Brain microvascular endothelial cell (primary cell): ENCODE measurements at places on chromosomes 13 and 19.

GRCh38 chr13:110716247-110716515, 2.7 kb downstream of the ING1 start:
- peak; percentile 6 for DNase-seq

DNA sequence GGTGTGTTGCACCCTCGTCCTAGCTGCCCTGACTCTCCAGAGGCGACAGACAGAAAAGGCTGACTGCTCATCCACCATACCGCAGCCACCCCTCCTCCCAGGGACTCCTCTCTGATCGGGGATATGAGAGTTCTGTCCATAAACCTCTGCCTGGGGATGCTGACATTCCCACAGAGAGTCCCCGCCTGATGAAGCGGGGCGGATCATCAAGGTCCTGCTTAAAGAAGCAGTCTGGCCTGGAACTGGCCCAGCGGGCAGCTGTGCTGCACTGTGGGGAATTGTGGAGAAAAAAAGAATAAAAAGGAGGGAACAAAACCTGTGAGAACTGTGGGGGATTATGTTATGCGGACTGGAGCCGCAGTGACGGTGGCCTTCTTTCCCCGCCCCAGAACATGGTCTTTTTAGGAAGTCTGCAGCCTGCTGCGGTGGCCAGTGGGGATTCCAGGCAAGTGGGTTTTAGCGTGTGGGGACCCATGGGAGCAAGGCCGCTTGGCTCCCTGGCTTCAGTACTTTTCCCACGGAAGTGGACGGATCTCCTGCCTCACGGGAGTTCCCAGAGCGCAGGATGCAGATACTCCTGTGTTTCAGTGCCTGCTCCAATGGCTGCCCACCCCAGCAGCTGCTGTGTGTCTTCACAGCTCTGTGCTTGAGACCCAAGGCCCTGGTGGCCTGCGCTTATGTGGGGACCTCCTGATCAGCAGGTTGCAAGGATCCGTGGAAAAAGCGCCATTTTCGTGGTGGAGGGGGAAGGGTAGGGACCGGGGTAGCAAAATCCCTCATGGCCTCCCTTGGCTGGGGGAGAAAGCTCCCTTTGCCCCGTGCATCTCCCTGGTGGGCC, 1456.2 kb upstream of the SLC10A2 start:
- no peak for DNase-seq

- no peak for DNase-seq
These were observed 1101.4 kb downstream of the PCDH9 start for GRCh38 chr13:66128692-66129269.

- DNase-seq: peak; percentile 45
These were observed 46.7 kb upstream of the KL start for GRCh38 chr13:32969516-32969941.

DNA sequence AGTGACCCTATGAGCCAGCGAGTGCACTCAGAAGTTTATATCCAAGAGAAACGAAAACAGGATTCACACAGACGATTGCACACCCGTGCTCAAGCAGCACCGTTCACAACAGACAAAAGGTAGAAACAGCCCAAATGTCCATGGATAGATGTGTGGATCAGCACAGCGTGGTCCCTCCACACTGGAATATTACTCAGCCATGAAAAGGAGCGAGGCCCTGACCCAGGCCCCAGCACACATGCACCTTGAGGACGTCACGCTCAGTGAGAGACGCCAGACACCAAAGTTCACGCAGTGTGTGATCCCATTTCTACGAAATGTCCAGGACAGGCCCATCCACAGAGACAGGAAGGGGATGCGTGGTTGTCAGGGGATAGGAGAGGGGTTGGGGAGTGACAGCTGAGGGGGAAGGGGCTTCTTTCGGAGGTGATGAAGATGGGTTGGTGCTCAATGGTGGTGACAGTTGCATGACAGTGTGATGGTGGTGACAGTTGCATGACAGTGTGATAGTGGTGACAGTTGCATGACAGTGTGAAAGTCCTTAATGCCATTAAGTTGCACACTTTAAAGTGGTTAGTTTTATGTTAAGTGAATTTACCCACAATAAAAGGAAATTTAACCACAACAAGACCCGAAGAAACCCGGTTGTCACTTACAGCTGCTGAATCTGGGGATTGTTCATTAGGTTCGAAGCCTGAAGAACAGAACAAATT, 18.9 kb upstream of the SLC39A3 start:
- no peak for DNase-seq

DNA sequence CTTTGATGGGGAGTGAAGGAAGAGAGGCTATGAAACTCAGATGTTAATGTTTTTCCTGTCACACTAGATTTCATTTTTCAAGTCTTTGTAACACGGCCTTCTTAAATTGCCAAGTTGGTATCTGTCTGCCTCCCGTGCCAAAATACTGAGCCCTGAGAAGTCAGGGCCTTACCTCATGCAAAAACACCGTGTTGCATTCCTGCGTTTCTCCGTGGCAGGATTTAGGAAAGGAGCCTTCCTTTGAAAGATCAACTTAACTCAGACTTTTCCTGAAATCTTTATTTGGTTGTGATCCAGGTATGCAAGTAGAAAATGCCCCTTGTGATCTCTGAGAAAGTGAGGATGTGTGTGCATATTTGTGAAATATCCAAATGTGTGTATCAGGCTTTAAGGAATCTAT, 1291.0 kb upstream of the SLC10A2 start:
- DNase-seq: no peak

- no peak for DNase-seq
These were observed 2.6 kb upstream of the MAB21L1 start for GRCh38 chr13:35479038-35479492.

- no peak for DNase-seq
These were observed 50.1 kb upstream of the MYCBP2 start for GRCh38 chr13:77377016-77377415.

DNA sequence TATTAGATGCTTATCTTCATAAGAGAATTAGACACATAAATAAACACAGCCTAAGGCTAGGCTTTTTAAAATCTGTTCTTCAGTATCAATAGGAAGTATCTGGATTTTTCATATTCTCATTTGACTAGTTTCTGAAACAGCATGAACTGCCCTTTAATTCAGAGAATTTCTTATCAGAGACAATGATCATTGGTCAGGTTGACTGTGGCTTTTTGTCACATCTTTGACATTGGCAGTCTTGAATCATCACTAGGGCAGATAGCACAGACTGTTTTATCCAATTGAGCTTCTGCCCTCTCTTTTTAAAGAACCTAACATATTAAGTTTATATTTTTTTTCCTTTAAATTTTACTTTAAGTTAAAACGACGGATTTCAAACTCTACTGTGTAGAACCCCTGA, 59.6 kb downstream of the DPY19L3 start:
- no peak for DNase-seq

GRCh38 chr19:1324806-1325567, 39.3 kb downstream of the EFNA2 start:
- peak; percentile 82 for DNase-seq

GRCh38 chr13:36966404-36966803, 32.7 kb downstream of the ALG5 start:
- no peak for DNase-seq

DNA sequence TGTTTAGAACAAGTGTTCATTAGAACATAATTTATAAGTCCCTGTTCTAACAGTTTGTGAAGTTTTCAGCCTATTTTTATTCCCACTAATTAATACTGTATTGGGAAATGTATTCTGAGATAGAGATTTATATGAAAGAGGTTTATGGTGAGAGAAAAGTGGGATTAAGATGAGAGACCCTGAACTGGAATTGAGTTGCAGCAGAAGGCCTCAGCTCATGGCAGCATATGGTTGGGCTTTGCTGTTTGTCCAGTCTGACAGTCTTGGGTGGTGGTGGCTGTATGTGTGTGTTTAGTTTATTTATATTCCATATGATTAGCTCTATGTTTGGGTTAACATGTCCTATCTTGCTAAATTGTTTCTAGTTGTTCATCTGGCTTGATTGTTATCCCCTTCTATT, 575.1 kb downstream of the SLITRK5 start:
- DNase-seq: no peak

DNA sequence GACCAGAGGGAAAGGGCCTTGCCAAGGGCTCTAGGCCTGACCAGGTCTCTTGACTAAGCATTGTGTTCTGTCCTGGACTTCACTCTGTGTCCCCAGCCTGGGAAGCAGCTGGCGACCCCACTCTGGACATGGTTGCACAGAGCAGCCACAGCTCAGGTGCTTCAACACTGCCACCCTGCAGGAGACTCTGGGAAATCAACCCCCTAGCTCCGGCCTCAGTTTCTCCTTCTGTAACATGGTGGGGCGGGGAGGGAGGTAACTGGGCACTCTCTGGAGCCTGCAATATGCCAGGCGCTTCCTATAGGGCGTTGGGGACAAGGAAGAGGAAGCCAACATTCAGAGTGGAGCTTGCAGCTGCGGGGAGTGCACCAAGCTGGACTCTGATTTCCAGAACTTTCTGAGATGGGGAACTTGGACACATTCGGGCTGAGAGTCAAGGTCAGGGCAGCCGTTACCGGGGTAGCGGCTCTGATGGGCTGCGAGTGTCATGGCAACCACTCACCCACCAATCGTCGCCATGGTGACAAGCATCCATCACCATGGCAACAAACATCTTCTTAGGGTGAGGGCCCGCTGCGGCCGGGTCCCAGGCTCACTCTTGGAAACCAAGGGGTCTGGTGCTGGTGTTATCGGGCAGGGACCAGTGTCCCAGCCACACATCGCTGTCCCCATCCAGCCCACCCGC, 12.8 kb downstream of the F2RL3 start:
- no peak for DNase-seq

- DNase-seq: peak; percentile 42
These were observed 24.6 kb downstream of the CAB39L start for GRCh38 chr13:49419276-49419675.

GRCh38 chr19:7919610-7920518, at the start of gene SNAPC2:
Gene SNAPC2, plus strand, starts transcription at chr19:7920338. Its CDS starts 29 bp downstream, at chr19:7920367.
- peak; percentile 92 for DNase-seq

DNA sequence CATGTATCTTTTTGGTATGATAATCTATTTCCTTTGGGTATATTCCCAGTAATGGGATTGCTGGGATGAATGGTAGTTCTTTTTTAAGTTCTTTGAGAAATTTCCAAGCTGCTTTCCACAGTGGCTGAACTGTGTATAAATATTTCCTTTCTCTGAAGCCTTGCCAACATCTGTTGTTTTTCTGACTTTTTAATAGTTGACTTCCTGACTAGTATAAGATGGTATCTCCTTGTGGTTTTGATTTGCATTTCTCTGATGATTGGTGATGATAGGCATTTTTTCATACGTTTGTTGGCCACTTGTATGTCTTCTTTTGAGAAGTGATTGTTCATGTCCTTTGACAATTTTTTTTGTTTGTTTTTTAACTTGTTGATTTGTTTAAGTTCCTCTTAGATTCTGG, 61.6 kb upstream of the PCDH17 start:
- no peak for DNase-seq

GRCh38 chr13:51740698-51741097, 63.3 kb downstream of the DHRS12 start:
- no peak for DNase-seq

DNA sequence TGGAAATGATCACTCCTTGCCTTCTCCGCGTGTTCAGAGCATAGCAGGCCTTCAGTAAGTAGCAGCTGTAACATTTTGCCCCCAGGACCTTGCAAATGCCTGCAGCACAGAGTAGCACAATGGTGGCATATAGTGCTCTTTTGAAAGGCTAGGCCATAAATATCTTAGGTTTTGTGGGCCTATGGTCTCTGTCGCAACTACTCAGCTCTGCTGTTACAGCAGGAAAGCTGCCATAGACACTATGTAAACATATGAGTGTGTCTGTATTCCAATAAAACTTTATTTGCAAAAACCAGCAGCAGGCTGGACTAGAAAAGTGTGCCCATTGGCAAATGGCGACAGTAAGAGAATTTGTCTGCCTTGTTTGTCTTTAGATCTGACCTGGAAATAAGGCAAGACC, 9.4 kb downstream of the ITPKC start:
- no peak for DNase-seq

- DNase-seq: no peak
These were observed 549.4 kb upstream of the SLITRK1 start for GRCh38 chr13:84431646-84432045.

GRCh38 chr19:719636-720344, 11.1 kb downstream of the PALM start:
- no peak for DNase-seq

- no peak for DNase-seq
These were observed 254.6 kb downstream of the SPRY2 start for GRCh38 chr13:80086304-80086721.

DNA sequence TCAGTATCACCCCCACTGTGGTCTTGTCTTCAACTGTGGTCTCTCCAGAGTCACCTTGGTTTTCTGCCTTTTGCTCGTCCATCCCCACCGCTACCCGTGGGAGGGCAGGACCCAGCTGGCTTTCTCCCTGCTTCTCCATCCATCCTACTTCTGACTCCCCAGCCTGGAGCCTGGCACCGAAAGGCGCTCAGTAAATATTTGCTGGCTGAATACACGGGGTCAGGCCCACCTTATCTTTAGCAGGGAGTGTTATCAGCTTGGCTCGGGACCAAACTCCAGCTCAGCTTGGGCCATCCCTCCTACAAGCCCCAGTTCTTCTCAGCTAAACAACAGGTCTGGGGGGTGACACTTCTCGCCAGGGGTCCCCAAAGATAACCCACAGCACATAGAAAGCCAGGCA, 62.0 kb upstream of the KLF2 start:
- peak; percentile 39 for DNase-seq

DNA sequence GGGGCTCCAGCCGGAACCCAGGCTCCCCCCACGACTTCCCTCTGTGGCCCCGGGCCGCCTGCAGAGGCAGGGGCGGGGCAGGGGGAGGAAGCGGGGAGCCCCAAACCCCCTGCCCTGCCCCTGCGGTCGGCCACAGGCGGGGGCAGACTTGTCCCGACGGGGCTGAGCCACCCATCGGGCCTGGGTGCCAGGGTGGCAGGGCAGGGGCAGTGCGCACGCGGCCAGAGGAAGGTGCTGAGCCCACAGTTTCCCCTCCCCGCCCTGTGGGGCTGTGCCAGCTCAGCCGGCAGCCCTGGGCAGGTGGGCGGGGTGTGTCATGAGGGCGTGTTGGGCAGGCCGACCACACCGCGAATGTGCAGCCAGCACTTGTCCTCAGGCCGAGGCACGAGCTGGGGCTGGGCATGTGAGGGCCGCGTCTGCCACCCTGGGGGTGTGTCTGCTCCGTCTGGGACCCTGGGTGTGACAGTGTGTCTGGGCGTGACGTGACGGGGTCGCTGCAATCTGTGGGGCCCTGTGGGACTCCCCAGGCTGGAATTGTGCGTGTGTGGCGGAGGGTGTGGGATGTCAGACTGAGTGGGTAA, 17.7 kb downstream of the CCDC97 start:
- DNase-seq: no peak

DNA sequence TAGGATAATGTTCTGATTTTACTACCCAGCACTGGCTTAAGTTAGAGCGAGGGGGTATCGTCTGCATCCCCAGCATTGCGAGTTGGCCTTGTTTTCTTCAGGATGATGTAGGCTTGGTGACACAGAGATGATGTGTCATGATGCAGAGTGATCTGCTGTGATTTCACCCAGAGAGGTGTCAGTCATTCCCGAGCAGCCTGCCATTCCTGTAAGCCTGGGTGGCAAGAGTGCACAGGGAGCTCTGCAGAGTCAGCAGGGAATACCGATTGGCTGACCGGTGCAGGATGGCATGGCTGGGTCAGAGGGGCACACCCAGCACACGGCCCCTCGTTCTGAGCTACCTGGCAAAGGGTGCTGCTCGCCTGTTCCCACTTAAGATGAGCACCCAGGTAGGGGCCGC, 15.8 kb upstream of the GJB6 start:
- no peak for DNase-seq
